ENCODE measurements at places on chromosomes 13 and 19. TPM values are rescaled to one million over a fixed set of nuclear protein-coding genes. Genes with fewer than 3 reads are reported as not detected.

The CLDND2 gene
- total RNA-seq = not detected

The LENG9 gene
- 1.4 TPM for total RNA-seq

The GRK1 gene
- 0.42 TPM for total RNA-seq

The KLHL1 gene
- not detected for total RNA-seq

DNA sequence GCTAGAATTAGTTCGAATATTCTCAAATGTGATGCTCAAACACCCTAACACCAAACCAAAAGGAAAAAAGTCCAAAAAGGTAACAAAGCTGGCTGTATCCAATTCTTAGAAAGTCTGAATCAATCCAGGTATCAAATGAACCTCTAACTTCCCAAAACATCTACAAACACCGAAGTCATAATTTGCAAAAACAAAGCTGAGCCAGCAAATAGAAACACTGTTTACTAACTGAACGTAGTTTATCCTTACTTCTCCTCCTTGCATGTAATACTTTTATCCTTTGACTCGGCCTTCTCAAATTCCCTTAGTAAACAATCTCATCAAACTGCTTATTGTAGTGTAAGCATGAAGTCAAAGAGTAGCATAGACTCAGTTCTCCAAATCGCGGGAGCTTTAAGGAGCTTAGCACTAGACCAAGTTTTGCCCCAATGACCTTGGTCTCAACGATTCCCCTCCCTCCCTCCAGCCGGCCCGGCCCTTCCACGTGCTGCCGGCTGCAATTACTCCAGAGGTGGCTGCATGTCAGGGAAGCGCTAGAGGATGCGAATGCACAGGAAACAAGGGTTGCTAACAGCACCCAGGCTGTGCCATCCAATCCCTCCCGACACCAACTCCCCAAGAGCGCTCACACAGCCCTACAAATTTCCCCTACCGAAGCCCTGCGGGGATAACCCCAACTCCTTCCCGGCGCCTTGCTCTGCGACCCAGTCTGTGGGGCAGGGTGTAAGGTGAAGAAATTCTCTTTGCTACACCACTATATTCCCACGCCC lies 693 bp downstream of the XPO4 start:
- DNase-seq = peak; percentile 53

GRCh38 chr13:70170689-70171088 lies 62.4 kb upstream of the KLHL1 start:
- no peak for DNase-seq

DNA sequence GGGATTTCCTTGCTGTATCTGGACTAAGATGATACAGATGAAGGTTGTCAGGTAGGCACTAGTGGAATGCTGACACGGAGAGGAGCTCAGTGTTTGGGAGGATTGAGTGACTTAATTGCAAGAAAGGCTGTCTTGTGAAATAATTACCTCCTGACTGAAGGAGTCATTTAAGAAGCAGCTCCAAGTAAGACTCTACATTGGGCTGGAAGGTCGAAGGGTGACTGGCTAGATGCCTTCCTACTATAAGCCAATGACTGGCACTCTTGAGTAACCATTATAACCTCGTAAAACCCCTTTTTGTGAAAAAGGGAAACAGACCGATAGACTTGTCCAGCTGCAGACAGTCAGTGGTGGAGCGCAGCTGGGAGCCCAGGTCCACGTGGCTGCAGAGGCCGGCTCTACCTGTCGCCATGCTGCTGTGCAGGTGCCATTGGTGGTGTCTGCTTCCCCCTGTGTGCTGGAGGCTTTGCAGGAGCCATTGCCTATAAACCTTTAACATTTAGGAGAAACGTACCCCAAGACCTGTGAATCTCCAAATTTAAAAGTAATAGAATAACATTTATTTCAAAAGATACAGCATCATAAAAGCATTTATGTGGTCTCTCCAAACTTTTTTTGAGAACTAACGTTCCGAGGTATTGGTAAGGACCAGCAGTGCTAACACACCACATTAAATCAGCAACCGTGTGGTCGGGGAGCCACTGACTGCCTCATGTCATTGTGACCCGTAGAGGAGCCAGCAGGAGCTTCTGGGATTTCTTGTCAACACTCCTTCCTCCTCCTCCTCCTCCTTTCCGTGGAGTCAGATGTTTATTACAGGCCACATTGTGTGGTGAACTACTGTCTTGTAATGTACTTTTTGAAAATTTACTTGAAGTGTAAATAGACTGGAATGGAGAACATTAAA lies 80.4 kb upstream of the TEX29 start:
- no peak for DNase-seq

DNA sequence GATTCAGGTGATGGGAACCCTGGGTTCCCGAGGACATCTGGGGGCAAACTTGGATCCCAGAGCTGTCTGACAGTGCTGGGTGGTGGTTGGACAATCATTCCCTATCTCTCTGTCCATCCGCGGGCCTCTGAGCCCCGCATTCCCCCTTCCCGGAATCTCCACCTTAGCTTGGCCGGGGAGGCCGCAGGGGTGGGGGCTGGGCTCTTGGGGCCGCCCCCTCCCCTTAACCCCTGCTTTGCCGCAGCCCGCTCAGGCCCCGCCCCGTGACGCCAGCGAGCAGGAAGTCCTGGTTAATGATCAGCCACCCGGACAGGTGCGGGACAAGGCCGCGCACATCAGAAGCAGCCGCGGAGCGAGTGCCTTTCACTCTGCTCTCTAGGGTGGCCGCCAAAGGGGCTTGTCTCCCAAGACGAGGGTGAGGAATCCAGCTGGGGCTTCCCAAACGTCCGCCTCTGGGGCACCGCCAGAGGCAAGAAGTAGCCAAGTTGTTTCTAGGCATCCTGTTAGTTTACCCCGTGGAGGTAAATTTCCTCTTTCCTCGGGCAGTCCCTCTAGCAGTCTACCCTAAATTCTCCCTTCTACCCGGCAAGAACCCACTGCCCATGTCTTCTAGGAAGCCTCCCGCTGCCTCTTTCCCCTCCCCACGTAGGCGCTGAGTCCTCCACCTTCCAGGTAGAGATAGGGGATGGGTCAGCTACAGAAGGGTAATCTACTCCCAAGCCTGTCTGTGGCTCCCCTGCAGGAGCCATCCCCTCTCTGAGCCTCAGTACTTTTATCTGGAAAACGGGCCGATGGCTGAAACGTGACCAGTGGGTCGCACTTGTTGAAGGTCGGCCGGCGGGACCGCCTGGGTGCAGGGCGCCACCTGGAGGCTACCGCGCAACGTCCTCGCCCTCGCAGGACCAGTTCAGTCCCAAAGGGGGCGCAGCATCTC lies 3.0 kb downstream of the IRF2BP1 start:
- DNase-seq = peak; percentile 86

- no peak for DNase-seq
These were observed 579.4 kb upstream of the MIR17HG start for GRCh38 chr13:90768116-90768515.

DNA sequence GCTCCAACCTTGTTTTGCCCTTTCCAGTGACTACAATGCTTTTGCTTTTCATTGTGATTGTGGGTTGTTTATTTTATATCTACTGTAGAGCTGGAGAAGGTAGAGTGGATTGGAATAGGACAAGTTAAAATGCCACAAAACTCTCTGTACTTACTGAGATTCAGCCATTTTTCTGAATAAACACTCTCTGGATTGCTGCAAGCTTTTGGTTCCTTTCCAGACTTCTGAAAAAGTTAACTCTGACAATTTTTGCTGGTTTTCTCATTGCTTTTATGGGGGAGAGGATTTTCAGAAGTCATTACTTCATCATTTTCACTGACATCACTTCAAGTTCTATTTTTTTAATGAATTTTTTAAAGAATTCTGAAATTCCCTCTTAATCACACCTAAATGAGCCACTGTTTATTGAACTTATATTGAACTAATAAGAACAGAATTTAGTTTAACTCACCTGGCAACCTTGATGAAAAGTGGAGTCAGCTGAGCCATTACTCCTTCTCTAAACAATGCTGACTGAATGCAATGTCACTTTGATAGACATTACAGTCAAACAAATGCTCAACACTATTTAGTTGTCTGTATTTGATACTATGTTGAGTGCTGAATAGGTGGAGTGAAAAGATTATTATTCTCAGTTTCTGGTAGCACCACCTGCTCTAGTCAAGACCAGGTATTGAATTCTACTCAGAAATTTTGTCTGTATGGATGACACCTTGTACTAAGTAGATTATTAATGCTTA lies 303.5 kb downstream of the DLEU7 start:
- no peak for DNase-seq

DNA sequence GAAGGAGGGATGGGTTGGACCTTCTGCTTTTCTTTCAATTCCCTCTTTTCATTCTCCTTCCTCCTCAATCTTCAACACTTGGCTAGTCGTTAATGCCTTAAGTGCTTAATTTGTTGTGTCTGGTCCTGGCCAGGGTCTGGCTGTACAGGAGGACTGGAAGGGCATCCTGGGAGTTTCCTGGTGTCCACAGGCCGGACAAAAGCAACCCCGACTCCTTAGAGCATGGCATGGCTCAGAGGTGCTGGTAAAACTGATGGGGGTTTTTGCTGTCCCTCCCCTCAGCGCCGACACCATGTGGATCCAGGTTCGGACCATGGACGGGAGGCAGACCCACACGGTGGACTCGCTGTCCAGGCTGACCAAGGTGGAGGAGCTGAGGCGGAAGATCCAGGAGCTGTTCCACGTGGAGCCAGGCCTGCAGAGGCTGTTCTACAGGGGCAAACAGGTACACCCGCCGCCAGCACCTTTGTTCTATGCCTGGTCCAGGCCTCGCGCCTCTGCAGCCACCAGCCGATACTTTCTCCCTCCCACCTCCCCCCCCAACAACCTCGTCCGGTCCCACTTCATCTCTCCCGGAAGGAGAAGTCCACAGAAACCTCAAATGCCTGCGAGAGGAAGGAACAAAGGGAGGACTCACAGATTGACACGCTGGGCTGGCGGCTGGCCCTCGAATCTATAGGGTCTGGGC lies 1.4 kb downstream of the UHRF1 start:
- DNase-seq = no peak

GRCh38 chr19:15622991-15623390 lies 8.0 kb downstream of the CYP4F8 start:
- no peak for DNase-seq

DNA sequence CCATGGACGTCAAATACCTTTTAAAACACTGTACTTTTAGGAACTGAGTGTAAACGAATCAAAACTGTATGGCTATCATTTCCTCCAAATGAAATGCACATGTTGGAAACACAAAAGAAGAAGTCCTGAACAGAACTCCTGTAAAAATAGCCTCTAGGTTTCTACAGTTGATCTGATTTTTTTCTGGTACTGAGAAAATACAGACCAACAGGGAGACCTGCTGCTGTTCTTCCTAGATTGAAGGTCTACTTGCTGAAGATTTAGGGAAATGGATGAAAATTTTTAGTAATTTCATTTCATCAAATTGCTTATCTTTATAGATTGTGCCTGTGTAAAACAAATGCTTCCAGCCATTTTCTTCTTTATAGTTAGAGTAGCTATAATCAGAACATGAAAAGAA lies 520.4 kb downstream of the SLITRK6 start:
- DNase-seq = no peak

All from left ventricle myocardium superior (tissue), 1 donor.